T-helper 1 cell (primary cell): ENCODE measurements at places on chromosomes 6 and 20.
A peak's percentile ranks its signal among the peaks of the same experiment; 100 is the strongest.

- no peak for DNase-seq
Observed at GRCh38 chr6:124963831-124964763, 1.9 kb downstream of the RNF217 start.

DNA sequence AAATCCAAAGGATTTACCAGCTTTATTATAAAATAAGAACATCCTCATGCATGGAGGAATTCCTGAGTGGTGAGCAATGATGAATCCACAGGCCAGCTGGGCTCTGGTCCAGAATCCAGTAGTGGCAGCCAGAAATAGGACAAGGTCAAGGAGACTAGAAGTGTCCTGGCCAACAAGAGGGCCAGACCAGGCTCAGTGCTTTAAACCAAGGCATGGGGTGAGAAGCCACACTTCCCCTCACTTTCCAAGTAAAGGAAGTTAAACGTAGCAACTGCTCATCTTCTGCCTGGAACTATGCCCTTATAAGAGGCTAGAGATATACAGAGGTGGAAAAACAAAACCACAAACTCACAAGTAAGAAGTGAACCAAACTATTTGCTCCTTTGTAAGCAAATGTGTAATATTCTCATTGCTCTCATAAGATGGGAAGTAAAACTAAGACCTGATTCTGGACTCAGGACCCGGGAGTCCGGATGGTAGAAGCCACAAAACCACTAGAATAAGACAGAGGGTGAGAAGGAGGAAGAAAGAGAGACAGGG is 253.2 kb downstream of the UST start:
- peak; percentile 45 for DNase-seq

GRCh38 chr6:157980288-157981131 is 1.2 kb upstream of the SYNJ2 start:
- peak; percentile 17 for DNase-seq

GRCh38 chr6:138593124-138593877 is 94.0 kb upstream of the NHSL1 start:
- DNase-seq: no peak

- no peak for DNase-seq
Observed at GRCh38 chr20:9375221-9375681, 139.1 kb upstream of the LAMP5 start.

DNA sequence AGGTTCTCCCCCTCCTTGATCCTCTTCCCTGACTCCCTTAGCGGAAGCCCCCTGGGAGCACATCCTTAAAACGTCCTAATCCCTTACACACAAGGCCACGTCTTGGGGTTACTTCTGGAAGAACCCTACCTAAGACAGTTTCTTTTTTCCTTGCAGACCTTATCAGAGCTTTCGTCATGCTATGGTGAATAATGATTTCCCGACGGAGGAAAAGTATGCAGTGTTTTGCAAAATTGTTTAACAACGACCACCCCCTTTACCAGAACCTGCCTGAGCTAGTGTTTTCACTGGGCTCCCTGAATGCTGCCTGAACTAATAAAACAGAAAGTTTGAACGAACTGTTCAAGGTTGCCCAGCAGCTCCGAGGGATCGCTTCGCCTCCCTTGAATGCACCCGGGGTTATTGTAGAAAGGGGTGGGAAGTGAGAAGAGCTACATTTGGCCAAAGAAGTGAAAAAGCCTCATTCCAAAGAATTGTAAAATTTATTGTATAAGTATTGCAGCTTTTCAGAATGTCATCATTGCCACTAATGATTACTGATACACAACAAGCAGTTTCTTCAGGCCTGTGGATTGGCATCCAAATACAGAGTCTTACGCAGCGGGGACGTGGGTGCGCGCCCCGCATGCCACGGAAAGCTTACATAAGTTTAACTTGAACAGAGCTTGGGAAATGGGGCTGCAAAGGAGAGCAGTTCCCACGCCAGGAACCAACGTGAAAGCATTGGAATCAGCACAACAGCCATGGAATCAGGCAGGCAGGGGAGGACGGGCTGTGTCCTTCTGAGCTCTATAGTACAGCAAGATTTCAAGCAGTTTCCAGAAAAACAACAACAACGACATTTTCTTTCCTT is 27.9 kb upstream of the ZBP1 start:
- DNase-seq: no peak

- DNase-seq: no peak
Observed at GRCh38 chr6:84641076-84641475, 123.3 kb downstream of the TBX18 start.

GRCh38 chr6:73722318-73723060 is 26.5 kb downstream of the CD109 start:
- DNase-seq: no peak

DNA sequence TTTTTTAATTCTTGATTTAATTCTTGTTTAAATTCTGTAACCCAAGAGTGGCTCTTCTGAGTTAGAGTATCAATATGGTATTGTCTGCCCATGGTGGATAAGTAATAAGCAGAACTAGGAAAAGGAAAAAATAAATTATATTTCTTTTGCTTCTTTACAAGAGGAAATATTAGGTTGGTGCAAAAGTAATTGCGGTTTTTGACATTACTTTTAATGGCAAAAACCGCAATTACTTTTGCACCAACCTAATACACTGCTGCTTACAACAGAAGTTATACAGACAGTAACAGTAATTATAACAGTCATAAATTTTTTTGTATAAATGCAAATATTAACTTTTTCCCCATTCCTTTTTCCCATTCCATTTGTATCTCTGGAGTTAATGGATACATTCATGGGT is 65.6 kb downstream of the HS3ST5 start:
- DNase-seq: no peak

GRCh38 chr6:30960907-30961673 is 20.3 kb downstream of the MUCL3 start:
- no peak for DNase-seq

DNA sequence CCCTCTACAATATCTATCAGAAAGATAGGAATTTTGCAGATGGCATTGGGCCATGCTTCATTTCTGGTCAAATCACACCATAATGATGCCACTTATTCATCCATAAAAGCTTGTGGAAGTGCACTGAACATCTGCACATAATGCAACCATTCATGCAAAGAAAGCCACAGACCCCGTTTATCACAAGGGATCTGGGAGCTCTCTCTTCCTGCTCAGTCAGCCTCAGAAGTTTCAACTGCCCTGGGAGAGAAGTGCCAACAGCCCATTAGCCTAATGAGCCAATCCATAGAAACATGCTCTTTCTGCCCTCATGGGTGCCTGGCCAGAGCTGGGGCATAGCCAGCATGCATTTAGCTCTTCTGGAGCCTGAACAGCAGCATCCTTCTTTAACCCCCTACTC is 85.8 kb downstream of the SLC35F1 start:
- no peak for DNase-seq

DNA sequence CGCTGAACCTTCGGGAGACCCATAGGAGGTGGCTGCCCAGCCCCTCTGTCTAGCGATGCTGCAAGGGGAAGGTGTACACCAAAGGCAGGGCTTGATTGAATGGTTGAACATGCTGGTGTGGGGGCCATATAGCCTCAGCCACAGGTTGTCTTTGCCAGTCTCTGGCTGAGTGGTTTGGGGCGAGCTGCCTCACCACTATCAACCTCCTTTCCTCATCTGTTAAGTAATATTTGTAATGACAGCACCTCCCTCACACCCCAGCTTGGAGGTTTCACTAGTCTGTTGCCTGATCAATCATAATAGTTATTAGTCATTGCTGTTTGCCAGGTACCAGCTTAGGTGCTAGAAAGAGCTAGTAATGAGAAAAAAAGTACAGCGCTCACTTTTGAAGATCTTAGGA is 11.8 kb upstream of the ZNF831 start:
- peak; percentile 57 for DNase-seq

GRCh38 chr6:148520109-148520841 is 177.6 kb downstream of the SASH1 start:
- DNase-seq: no peak

- no peak for DNase-seq
Observed at GRCh38 chr6:19571176-19571575, 266.0 kb upstream of the ID4 start.

DNA sequence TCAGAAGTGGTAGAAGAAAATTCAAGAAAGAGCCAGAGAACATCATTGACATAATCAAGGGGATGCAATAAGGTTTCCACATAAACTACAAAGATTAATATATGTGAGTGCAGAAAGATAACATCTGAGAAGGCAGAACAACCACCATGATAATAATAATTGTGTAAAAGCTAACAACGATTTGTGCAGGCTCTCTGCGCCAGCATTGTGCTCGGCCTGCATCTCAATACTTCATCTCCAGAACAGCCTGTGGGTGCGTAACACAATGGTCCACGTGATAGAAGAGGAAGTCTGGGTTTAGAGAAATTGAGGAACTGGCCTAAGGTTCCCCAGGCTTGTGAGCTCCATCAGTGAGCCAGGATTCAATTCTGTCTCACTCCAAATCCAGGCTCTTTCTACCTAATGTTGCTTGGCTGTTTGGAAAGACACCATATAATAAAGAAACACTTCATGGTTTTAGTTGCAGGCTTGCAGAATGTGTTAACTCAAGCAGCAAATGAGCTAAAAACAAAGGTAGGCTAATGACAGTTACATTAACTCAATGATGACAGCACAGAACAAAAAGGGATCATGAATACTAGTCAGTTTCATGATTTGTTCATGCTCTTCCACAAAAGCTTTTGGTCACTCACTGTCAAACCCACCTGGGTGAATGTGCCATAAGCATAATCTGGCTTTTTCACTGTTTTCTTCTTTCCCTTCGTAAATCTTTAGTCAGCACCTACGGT is 71.2 kb downstream of the LY86 start:
- no peak for DNase-seq

DNA sequence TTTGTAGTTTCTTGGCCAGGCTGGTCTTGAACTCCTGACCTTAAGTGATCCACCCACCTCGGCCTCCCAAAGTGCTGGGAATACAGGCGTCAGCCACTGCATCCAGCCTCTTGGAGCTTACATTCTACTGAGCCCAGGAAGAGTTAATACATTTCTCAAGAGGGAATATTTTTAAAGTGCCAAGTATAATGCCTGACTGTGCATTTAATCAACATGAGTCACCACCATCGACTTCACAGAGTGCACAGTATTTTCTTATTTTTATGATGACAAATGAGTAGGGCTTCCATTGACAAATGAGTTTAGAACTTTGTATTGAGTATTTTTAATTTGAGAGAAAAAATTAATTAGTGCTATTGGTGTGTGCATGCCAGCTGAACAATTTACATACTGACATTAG is 72.2 kb downstream of the SASH1 start:
- no peak for DNase-seq

DNA sequence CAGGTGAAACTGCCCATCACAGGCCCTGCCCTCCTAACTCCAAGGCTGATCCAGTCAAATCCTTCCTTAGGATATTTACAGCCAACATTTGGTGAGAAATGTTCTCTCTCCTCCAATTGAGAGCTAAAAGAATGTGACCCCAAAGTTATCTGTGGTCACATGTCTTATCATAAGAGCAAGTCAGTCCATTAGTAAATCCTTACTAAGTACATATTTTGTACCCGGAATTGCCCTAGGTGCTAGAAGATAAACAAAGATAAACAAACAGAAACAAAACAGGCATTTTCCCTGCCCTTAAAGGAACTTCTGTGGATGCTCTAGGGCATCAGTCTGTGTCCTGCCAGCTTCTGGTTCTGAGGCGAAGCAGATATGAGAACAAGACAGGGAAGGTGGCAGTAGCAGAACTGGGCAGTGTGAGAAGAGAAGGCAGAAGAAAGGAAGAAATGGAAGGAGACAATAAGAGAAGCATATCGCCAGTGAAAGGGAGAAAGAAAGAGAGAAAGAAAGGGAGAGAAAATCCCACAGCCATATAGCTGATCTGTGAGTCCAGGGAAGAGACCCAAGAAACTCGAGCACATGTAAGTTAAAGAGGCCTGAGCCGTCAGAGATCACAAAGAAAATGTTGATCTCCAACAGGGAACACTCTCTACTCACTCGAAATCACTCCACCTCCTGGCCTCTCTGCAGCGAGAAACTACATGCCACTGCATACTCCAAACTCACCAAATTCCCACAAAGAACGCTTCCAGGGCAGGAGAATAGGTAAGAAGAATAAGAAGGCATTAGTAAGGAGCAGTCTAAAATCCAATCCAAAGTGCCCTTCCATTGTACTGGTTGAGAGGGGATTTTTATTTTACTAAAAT is 41.7 kb downstream of the CDK5RAP1 start:
- no peak for DNase-seq

GRCh38 chr6:3119040-3119723 is 671 bp downstream of the BPHL start:
- no peak for DNase-seq

DNA sequence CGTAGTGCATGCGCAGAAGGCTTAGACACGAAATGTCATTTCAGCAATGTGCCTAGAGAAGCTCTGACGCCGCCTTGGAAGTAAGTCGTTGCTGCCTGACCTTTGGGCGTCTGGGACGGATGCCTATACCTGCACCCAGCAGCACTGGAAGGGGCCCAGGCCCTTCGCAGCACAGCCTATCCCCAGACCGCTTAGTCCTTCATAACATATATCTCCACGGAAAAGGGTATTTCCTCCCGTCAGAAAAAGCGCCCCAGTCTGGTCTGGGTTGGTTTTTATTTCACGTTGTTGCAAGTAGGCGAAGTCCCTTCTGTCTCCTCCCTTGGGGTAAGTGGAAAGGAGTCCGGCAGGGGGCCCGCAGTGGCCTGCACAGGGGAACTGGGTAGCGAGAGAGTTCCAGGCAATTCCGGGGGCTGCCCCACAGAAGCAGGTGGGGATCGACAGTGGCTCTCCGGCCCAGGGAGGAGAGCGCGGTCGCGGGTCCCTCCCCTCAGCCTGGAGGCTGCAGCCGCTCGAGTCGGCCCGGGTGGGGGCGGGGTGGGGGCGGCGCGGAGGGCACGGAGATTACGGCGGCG is 559 bp upstream of the EYA4 start:
- no peak for DNase-seq

DNA sequence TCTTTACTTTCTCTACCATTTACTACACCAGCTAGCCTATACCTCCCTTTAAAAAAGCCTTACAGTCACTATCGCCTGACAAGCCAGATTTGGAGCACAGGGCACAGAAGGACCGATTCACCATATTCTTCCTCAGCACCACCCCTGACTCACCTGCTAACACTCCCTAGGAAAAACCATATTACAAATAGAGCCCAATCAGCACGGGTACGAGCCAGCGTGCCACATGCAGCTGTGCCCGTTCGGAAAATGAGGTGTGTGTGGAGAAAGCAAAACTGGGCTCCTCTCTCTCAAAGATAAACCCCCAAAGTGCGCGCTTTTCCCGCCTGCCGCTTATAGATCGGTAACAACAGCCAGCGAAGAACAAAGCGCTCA is 1.2 kb downstream of the SYNCRIP start:
- DNase-seq: no peak

DNA sequence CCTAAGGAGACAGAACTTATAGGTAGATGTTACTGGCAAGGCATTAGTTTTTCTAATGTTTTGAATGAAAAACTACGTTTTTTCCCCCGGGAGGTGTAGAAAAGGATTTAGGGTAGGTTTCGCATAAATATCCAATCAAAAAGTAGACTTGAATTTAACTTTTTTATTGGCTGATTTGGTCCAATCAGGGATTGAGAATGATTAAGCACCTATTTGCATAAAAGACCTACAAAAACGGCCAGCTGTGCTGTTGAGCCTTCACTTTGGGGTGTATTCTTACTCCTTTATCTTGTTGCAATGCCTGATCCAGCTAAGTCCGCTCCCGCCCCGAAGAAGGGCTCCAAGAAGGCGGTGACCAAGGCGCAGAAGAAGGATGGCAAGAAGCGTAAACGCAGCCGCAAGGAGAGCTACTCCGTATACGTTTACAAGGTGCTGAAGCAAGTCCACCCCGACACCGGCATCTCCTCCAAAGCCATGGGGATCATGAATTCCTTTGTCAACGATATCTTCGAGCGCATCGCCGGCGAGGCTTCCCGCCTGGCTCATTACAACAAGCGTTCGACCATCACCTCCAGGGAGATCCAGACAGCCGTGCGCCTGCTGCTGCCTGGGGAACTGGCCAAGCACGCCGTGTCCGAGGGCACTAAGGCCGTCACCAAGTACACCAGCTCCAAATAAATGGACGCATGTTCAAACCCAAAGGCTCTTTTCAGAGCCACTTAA is 113.5 kb upstream of the BTN3A2 start:
- no peak for DNase-seq
